Activated T-cell treated with anti-CD3 and anti-CD28 coated beads, Interleukin-2, amount 50 U/mL, for 72 hours (primary cell): ENCODE measurements at places on chromosomes 2 and 18. TPM values are rescaled to one million over a fixed set of nuclear protein-coding genes. Genes with fewer than 3 reads are reported as not detected.

Gene ASB1
- total RNA-seq: 49.2 TPM

Gene LYG2
- total RNA-seq: not detected

Gene NEB
- total RNA-seq: 1.2 TPM

Gene PLCD4
- total RNA-seq: 0.35 TPM

Gene CAVIN2
- total RNA-seq: not detected

Gene SLC4A5
- total RNA-seq: 6.5 TPM

GRCh38 chr2:183623227-183623626, 499.0 kb downstream of the NUP35 start:
- no peak for DNase-seq
- no peaks in the 10 kb centered on the region for H3K36me3 ChIP-seq
- H3K4me3 ChIP-seq: no peak overlapping the region
- H3K4me1 ChIP-seq: no peaks in the 10 kb centered on the region
- H3K27me3 ChIP-seq: no peaks in the 10 kb centered on the region

GRCh38 chr2:156581280-156581679, 145.1 kb downstream of the GPD2 start:
- H3K4me1 ChIP-seq: peaks cover 7% of the 10 kb centered on the region
- no peaks in the 10 kb centered on the region for H3K27me3 ChIP-seq
- no peaks in the 10 kb centered on the region for H3K36me3 ChIP-seq
- DNase-seq: no peak
- H3K4me3 ChIP-seq: no peak overlapping the region

DNA sequence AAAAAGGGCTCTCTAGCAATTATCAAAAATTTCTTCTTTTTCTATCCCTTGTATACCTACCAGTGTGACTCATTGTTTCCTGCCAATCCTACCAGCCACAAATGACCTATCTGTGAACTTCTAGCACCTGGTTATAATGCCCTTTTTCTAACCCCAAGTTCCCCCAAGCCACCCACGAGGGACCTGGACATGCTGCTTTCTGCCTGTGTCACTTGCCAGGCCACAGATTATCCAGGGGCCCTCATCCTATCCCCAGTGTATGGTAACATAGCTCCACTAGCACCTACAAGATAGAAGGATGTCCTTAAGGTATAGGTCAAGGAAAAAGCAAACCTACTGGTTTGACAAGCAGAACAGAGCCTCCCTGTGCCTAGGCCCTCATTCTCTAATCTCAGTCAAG, 26.8 kb downstream of the AAK1 start:
- peaks cover 18% of the 10 kb centered on the region for H3K36me3 ChIP-seq
- H3K4me3 ChIP-seq: peak overlapping the region; percentile 41
- no peaks in the 10 kb centered on the region for H3K27me3 ChIP-seq
- peak overlapping the region; percentile 58 for H3K27ac ChIP-seq
- peaks cover 20% of the 10 kb centered on the region for H3K4me1 ChIP-seq
- peak; percentile 40 for DNase-seq

DNA sequence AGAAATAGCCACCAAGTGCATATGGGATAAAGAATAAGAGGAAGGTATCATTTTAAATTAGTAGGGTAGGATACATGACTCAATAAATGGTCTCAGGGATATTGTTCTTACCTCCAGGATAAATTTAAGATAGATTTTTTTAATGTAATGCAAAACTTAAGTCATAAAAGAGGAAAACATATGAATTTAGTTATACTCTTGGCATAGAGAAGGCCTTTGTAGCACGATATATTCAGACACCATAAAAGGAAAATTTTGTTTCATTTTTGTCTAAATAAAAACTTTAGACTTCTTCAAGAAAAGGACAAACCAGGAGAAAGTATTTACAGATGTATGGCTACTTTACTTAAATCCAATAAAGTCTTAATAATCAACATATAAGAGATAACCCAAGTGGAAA, 78.5 kb upstream of the CAB39 start:
- H3K36me3 ChIP-seq: no peaks in the 10 kb centered on the region
- H3K27me3 ChIP-seq: no peaks in the 10 kb centered on the region
- H3K27ac ChIP-seq: no peak overlapping the region
- no peak overlapping the region for H3K4me3 ChIP-seq
- no peak for DNase-seq

GRCh38 chr2:160208655-160209515, 8.8 kb upstream of the ITGB6 start:
- no peak overlapping the region for H3K27ac ChIP-seq
- H3K4me3 ChIP-seq: no peak overlapping the region
- peaks cover 49% of the 10 kb centered on the region for H3K4me1 ChIP-seq
- DNase-seq: no peak

- H3K4me3 ChIP-seq: no peak overlapping the region
- H3K36me3 ChIP-seq: no peaks in the 10 kb centered on the region
- peaks cover 68% of the 10 kb centered on the region for H3K4me1 ChIP-seq
Measured at GRCh38 chr2:108972663-108973062, 16.4 kb downstream of the EDAR start.

DNA sequence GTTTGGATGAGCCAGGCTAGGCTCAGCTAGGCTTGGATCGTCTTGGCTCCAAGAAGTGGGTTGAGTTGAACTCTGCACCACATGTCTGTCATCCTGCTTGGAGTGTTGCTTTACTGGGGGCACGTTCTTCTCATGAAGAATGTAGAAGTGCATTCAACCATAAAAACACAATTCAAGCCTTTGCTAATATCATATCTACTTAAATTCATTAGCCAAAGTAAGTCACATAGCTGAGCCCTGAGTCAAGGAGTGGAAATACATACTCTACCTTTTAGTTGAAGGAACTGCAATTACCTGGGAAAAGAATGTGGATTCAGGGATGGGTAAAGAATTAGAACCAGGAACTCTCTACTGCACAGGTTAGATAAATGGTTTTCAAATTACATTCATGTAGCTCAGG, 360.4 kb upstream of the KCNH7 start:
- H3K36me3 ChIP-seq: no peaks in the 10 kb centered on the region
- DNase-seq: no peak
- no peak overlapping the region for H3K4me3 ChIP-seq
- H3K27me3 ChIP-seq: no peaks in the 10 kb centered on the region
- H3K4me1 ChIP-seq: no peaks in the 10 kb centered on the region
- H3K27ac ChIP-seq: no peak overlapping the region

- no peak overlapping the region for H3K4me3 ChIP-seq
- peaks cover 30% of the 10 kb centered on the region for H3K4me1 ChIP-seq
- no peaks in the 10 kb centered on the region for H3K27me3 ChIP-seq
- no peak for DNase-seq
Measured at GRCh38 chr2:120290737-120291136, 38.1 kb downstream of the RALB start.

- H3K27me3 ChIP-seq: no peaks in the 10 kb centered on the region
- DNase-seq: no peak
- H3K4me3 ChIP-seq: no peak overlapping the region
- H3K36me3 ChIP-seq: peaks cover 1% of the 10 kb centered on the region
- H3K4me1 ChIP-seq: peaks cover 37% of the 10 kb centered on the region
Measured at GRCh38 chr2:10350761-10351160, 48.1 kb downstream of the HPCAL1 start.

DNA sequence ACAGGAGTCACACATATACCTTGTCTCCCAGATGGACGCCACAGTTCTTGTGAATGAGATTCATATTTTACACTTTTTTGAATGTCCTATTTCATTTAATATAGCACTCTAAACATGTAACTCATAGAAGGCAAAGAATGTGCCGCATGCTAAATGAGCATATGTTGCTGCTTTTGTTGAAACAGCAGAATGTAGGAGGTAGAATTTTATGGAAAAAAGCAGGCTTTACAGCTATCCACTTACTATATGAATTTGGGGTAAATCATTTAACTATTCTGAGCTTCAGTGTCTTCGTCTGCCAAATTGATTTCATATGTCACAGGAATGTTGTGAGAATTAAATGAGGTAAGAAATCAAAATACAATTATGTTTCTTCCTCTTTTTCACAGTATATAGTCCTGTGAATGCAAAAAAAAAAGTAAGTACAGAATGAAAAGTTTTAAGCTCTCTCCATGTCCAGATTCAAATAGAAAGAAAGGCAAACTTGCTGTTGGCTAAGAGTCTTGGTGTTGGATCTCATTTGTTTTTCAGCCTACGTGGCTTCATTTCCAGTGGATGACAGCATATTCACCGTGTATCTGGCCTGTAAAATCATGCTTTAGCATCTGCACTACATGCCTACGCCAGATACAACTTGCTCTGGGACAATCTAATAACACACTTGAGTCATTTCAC, 154.7 kb upstream of the CNTNAP5 start:
- no peaks in the 10 kb centered on the region for H3K27me3 ChIP-seq
- H3K4me1 ChIP-seq: no peaks in the 10 kb centered on the region

- no peak for DNase-seq
- no peaks in the 10 kb centered on the region for H3K4me1 ChIP-seq
- H3K36me3 ChIP-seq: no peaks in the 10 kb centered on the region
Measured at GRCh38 chr2:151052850-151053660, 208.6 kb downstream of the RBM43 start.

DNA sequence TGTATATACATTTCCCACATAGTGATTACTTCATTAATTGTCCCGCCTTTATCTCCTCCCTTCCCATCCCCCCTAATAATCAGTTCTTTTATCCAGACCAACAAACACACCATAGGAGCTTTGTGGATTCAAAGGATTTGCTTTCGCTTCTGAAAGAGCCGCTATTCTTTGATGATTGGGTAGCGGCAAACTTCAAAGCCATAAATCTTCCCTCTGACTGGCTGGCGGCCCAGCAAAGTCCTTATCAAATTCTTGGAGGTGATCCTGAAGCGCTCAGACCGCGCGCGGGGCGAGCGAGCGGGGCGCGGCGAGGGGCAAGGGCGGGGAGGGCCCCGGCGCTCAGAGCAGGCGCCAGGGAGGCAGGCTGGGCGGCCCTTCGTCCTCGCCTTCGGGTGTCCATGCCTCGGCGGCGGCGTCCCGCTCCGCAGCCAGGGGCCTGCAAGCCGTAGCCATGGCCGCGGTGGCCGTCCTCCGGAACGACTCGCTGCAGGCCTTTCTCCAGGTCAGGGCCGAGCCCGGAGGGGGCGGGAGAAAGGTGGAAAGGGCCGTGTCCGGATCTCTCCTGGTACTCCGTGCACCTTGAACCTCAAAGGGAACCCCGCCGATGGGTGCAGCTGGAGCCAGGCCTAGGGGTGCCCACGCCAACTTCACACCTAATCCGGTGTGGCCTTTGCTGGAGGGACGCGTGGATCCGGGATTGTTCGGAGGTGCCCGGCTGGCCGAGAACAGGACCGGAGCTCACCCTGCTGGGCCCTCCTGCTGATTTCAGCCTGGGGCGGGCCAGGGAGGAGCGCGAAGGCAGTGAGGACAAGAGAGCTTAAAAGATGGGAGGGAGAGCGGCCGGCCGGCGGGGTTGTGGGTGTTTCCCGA, at the start of gene SP5:
Gene SP5 (plus strand): TSS at position 276 of the 870 bp plus-strand sequence. CDS start 176 bp downstream, at position 452.
- H3K4me1 ChIP-seq: peaks cover 39% of the 10 kb centered on the region
- peaks cover 4% of the 10 kb centered on the region for H3K36me3 ChIP-seq
- peaks cover 77% of the 10 kb centered on the region for H3K27me3 ChIP-seq
- DNase-seq: peak; percentile 37
- peak within 1 kb of the TSS; percentile 93 for H3K4me3 ChIP-seq
- peak within 1 kb of the TSS; percentile 66 for H3K27ac ChIP-seq
